ENCODE measurements at places on chromosomes 3 and 15.

DNA sequence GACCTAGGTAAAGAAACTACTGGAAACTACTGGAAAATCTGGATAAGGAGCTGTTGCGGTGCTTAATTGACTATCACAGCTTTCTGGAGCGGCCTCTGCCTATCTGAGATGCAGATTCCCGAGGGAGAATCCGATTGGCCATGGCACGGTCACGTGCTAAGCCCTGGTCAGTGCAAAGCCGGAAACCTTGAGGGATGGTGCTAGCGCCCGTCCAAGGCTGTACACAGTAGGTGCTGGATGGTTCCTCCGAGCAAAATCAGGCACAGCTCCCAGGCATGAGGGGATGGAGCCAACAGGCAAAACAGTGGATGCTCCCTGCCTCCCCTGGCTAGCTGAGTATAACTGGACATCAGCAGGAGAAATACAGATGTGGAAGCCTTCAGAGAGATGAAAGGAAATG, 238.7 kb upstream of the HES1 start:
- no peak for DNase-seq

DNA sequence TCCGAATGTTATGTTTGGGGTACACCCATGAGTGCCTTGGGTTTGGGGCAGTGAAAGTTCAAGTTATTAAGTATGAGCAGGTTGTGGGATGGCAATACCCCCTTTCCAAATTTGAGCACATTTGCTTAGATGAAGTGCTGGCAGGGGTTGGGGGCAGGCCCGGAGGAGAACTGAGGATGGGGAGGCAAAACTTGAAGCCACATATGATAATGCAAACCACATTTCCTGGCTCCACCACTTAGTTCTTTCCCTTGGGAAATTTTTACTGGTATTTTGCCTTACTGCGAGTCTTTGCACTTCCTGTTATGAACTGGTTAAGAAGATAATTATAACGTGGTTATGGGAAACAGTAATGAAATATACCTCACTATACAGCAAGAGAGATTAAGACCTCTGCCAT, 336.0 kb upstream of the ONECUT1 start:
- DNase-seq, result no peak

GRCh38 chr3:119589102-119589773, 8.4 kb upstream of the PLA1A start:
- no peak for DNase-seq

DNA sequence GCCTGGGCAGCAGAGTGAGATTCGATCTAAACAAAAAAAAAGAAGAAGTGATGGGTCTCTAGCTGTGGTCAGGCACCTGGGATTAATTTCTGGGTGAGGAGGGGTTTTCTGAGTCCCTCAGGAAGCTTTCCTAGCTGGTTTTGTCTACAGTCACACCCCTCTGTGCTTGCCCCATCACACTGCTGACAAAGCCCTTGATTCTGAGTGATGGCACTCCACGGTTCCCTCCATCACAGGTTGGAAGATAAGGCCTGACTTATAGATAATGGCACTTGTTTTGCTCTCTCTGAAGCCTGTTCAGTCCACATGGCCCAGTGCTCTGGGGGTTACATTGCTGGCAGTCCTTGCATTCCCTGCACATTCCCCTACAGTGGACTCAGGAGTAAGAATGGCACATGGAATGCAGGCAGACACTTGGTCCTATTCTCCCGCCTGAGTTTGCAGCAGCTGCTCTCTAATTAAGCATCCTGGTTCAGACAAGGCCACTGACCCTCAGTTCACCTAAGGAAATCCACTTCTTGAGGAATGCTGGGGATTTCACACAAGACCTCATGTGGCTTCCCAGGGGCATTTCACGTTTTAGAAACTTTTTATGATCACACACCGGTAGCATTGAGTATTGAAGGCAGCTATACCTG, 81.0 kb upstream of the NMNAT3 start:
- DNase-seq, result no peak

GRCh38 chr15:31295658-31296057, 31.0 kb upstream of the KLF13 start:
- DNase-seq, result no peak

DNA sequence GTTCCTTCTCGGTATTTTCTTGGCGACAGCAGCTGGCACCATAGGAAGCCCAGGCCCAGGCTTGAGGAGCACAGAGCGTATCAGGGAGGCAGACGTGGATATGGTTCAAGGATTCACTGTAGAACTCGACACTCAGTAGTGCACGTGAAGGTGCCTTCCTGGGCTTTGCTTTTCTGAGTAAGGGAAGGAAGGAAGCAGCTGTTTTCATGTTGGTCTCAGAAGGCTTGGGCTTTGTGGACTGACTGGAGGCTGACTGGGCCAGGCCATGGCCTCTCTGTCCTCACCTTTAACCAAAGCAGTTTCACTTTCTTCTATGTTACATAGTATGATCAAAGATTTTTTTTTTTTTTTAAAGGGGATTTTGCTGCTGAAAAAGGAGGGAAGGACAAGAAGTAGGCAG, 6.9 kb upstream of the GHRL start:
- DNase-seq, result no peak

DNA sequence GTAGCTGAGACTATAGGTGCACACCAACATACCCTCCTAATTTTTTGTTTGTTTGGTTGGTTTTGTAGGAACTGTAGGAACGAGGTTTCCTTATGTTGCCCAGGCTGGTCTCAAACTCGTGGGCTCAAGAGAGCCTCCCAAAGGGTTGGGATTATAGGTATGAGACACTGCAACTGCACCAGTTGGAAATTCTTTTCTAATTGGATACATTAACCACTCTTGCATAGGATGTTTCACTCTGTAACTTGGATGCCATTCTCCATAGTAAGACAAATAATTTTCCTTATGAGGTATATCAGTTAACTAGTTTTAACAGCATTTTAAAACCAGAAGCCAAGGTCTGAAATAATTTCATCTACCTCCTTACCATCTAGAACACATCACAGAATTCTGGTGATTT, 6.7 kb upstream of the ALCAM start:
- DNase-seq, result no peak

Data from effector memory CD4-positive, alpha-beta T cell (primary cell).